Stimulated activated naive CD4-positive, alpha-beta T cell treated with Interleukin-2 at 50 U/mL for 16 hours (primary cell): ENCODE measurements at places on chromosomes 3 and 15.
A peak's percentile ranks its signal among the peaks of the same experiment; 100 is the strongest.

DNA sequence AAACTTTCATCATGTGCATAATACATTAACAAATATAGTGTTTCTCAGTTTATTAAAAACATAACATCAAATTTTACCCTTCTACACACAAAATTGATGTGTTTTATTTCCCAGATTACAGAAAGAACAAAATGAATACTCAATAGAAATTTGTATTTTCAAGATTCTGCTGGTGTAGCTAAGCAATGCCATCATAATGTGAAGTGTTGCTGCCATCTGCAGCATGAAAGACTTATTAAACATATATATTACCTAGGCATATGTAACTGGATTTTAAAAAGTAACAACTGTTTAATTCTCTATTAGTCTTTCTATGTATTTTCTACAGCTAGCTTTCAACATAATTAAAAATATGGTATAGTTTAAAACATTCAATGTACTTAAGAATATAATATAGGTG is 27.5 kb downstream of the PLSCR5 start:
- DNase-seq: no peak

DNA sequence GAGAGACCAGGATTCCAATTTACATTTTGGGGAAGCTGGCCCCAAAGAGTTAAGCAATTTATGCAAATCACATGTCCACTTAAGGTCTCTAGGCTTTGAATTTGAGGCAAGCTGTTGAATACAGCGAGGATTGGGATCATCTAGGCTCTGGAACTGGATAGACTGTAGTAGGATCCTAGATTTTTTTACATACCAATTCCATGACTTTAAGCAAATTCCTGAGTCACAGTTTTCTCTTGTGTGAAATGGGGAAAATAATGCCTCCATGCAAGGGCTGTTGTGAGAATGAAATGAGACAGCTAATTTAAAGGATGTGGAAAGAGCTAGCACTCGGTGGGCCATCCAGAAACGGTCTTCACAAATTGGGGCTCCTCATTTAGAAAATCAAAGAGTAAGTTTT is 103.4 kb downstream of the MINAR1 start:
- no peak for DNase-seq

DNA sequence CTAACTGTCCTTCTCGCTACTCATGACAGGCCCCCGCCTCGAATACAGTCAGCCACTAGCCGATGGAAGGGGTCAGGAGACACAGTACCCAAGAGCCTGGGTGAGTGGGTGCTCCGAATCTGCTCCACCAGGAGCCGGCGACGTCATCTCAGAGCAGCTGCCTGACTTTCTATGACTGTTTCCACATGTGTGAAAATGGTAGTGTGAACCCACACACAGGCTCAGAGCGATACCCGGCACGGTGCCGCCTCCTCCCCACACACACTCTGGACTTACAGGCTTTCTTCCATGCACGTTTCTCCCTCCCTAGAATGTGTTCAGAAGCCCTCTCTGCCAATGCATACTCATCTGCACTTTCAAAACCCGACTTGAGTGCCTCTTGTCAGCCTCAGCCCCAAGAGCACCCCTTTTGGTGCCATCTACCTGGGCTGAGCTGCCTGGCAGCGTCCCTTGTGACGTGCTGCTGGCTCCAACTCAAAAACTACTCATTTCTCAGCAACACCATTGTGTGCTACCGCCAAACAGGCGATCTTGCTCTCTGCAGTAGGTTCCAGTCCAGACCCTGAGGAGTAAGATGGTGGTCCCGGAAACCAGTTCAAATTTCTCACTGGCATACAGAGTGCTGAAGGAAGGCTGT is 29.7 kb downstream of the VGLL4 start:
- no peak for DNase-seq

- no peak for DNase-seq
Observed at GRCh38 chr3:47056705-47057104, 77.2 kb downstream of the NBEAL2 start.

DNA sequence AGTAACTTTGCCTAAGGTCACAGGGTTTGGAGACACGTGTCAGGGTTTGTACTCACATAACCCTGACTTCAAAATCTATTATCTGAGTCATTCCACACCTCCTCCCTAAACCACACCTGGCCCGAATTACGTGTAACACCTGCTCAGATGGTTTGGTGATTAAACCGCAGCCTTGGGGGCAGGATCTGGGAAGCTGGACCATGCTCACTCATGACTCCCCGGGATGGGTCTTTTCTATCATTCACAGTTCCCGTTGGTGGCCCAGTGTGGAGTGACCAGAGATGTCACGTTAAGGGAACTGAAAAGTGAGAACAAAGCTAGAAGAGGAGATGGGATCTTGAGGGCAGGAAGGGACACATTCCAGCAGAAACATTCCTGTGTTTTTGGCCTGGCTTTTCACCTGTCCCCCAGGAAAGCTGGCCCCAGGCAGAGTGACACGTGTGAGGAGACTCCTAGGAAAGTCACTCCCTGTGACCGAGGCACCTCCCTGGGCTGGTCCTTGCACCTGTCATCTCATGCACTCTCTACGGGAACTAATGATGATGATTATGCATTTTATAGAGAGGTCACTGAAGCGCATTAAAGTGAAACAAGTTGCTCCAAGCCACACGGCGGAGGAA is 75.4 kb upstream of the POMGNT2 start:
- peak; percentile 16 for DNase-seq
